Fibroblast of villous mesenchyme (primary cell): ENCODE measurements at places on chromosomes 11 and 22. TPM values are rescaled to one million over a fixed set of nuclear protein-coding genes. Genes with fewer than 3 reads are reported as not detected.
A peak's percentile ranks its signal among the peaks of the same experiment; 100 is the strongest.

Gene SCUBE1
- not detected in 2 replicates for total RNA-seq

Gene HOATZ
- not detected in 2 replicates for total RNA-seq

Gene KAT5
- total RNA-seq = 33.2 and 42.2 TPM in 2 replicates

Gene CCT8L2
- total RNA-seq = not detected in 2 replicates

DNA sequence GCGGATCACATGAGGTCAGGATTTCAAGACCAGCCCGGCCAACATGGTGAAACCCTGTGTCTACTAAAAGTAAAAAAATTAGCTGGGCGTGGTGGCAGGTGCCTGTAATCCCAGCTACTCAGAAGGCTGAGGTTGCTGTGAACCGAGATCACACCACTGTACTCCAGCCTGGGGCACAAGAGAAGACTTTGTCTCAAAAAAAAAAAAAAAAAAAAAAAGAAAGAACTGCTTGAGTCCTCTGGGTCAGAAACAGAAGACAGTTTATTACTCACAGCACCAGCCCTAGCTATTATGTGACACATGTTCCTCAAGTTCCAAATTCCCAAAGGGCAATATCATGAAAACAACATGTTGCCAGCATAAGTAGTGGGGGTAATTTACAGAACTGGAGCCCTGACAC, 1014.1 kb upstream of the RAG2 start:
- no peak for DNase-seq

DNA sequence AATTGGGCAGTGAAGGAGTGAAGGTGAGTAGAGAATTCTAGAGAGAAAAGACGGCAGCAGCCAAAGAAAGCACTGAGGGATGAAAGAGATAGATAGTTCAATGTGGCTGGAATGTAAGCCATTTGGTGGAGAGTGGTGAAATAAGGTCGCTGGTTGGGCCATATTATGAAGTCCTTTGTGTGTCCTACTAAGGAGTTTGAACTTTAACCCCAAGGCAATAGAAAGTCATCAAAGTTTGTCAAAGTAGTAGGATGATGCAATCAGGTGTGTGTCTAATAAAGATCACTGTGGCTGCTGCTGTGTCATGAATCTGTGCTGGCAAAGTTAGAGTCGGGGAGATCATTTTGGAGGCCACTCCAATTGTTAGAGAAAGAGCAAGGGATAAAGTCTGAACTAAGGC, 18.7 kb downstream of the RNF121 start:
- peak; percentile 24 for DNase-seq

DNA sequence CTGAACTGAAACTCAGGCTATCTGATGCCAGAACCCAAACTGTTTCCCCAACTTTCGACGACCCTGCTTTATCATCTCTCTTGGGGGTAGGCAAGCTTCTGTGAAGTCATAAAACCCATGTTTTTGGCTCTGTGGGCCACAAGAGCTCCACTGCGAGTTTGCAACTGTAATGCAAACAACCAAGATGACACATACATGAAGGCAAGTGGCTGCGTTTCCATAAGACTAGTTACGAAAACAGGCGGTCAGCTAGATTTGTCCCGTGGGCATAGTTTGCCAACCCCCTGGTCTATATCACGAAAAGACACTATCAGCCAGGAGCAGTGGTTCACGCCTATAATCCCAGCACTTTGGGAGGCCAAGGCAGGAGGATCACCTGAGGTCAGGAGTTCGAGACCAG, 37.5 kb downstream of the TPST2 start:
- peak; percentile 37 for DNase-seq

- DNase-seq = no peak
Measured at GRCh38 chr22:45698094-45698493, 26.5 kb downstream of the ATXN10 start.

DNA sequence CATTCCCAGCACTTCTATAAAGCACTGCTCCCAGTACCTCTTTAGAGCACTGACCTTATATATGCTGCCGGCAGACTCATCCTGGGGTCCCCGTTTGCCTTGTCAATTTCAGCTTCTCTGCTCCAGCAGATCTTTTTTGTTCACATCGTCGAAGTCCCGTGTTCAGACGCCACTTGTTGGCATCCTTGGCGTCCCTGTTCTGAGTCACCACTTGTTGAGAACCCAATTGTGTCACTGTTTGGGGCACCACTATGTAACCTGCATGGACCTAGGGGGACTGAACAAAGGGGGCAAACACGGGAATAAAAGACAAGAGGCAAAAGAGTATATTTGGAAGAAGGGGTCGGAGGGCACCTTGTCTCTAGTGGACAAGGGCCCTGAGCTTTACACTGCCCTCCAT, 25.5 kb downstream of the OR10A6 start:
- no peak for DNase-seq
